CD4-positive, CD25-positive, alpha-beta regulatory T cell (primary cell): ENCODE measurements at places on chromosomes 3 and 15. TPM values are rescaled to one million over a fixed set of nuclear protein-coding genes. Genes with fewer than 3 reads are reported as not detected.

DNA sequence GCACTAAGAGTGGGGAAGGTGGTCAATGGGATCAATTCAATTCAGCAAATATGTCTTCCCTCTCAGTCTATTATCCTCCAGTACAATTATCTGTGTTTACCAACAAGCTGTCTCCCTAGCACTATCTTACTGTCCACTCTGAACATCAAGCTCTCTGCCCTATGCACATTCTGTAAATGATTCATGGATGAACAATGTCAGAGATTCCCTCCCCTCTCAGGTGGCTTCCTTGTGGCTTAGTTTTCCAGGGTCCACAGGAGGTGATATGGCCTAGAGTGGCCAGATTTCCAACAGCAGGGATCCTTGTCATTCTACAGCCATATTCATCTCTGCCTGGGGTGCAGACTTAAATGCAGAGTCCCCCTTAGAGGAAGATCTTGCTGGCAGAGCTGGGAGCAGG lies 225.1 kb downstream of the UACA start:
- no peak for DNase-seq

RBP2 gene
- not detected for total RNA-seq

- DNase-seq, result no peak
Observed at GRCh38 chr3:141204343-141204742, 27.3 kb upstream of the PXYLP1 start.

DNA sequence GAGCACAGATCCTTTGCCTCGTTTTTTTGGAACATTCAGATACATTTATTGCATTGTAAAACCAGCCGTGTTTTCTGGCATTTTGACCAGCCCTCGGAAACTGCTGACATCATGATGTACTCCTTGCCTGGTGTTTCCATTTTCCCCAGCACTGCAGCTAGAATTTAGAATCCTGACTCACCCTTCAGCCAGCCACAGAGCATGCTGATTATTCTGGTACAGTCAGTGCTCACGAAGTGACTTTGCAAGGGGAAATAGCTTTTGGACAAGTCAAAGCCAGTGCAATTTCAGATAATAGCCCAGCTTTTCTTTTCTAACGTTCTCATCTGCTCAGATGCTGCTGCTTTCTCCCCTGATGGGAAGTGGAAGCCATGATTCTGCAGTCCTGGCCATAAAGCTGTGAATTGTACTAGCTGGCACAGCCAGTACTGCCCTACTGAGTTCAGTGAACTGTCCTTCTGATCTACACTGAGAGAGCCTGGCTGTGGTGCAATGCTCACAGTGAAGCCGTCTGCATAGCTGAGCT lies 12.1 kb upstream of the CNBP start:
- no peak for DNase-seq

DNA sequence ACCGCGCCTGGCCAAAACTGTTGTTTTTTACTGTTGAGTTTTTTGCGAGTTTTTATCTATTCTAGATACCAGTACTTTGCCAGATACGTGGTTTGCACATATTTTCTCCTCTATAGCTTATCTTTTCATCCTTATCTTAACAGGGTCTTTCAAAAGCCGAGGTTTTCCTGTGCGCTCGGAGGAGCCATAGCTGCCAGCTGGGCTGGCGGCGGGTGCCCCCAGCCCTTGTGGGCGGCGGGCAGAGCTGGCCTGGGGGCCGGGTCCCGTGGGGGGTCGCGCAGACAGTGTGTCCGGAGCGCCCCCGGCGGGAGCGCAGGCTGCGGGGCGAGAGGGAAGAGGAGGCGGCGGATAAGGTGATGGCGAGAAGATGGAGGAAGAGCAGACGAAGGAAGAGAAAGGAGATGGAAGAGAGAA lies 11.1 kb upstream of the EIF4A2 start:
- no peak for DNase-seq
